ENCODE measurements at places on chromosomes 4 and X.

GRCh38 chrX:51361251-51361650 is 28.6 kb downstream of the NUDT10 start:
- DNase-seq, result no peak

GRCh38 chr4:81494031-81494431 is 22.3 kb upstream of the RASGEF1B start:
- DNase-seq, result no peak

GRCh38 chr4:150402871-150403272 is 179.1 kb upstream of the MAB21L2 start:
- DNase-seq, result no peak

GRCh38 chrX:78104447-78105176 is 564 bp downstream of the PGK1 start:
- DNase-seq, result no peak

- DNase-seq, result no peak
These were observed 101.9 kb downstream of the FBXW7 start for GRCh38 chr4:152434011-152434410.

- DNase-seq, result no peak
These were observed 203.7 kb upstream of the NWD2 start for GRCh38 chr4:37040816-37041215.

- DNase-seq, result no peak
These were observed 155.8 kb upstream of the IGFBP7 start for GRCh38 chr4:57265831-57266582.

DNA sequence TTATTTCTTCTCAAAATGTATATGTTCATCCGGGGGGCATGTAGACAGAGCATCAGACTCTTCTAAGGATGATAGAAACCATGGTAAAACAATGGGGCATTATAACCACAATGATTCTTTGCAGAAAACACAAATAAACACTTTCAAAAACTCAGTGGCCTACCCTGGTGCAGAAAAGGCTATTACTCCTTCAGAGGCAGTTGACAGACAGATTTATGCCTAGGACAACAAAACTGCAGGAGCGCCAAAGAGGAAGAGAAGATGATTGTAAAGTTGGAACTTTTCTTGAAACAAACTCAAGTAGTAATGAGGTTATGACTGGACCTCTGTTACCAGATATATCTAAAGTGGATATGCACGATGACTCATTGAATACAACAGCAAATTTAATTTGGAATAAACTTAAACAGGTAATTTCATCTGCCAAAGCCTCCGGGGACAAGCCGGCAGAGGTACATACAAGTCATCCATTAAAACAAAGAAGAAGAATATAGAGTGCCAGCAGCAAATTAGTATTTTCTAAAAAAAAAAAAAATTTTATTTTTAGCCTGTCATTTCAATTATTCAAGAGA is 1068.4 kb upstream of the INTU start:
- no peak for DNase-seq

DNA sequence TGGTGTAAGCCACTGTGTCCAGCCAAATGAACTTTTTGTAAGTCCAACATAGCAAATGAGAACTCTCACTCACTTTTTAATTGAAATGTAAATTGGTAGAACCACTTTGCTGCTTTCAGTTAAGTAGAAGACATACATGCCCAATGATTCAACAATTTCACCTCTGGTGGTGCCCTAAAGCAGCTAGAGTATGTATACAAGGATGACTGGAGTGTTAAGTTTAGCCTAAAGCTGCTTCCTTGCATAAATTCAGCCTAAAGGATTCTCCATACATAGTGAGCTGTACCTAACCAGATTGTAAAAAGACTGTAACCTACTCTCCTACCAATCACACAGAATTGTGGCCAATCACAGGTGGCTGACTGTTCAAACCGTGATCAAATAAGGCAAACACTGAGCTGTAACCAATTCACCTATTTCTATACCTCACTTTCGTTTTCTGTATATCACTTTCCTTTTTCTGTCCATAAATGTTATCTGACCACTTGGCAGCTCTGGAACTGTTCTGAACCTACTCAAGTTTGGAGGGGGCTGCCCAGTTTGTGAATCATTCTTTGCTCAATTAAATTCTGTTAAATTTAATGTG is 39.9 kb downstream of the PDS5A start:
- no peak for DNase-seq

DNA sequence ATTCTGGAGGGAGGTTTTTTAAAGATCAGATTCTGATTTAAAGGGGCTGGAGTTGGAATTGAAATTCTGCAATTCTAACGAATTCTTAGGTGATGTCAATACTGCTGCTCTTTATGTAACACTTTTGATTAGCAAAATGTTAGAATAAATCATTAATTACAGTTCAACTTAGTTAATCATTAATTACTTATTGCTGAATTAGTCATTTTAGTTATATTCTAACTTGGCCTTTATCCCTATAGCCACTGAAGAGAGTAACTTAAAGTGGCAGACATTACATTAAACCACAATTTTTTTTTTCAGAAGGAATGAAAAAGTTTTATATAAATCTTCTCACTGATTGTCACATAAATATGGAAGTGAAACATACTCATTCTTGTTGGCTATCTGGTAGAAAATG is 206.6 kb upstream of the ITM2A start:
- no peak for DNase-seq

GRCh38 chr4:81594490-81595159 is 122.9 kb upstream of the RASGEF1B start:
- no peak for DNase-seq

- DNase-seq, result no peak
These were observed 64.7 kb downstream of the C4orf46 start for GRCh38 chr4:158606969-158607368.

DNA sequence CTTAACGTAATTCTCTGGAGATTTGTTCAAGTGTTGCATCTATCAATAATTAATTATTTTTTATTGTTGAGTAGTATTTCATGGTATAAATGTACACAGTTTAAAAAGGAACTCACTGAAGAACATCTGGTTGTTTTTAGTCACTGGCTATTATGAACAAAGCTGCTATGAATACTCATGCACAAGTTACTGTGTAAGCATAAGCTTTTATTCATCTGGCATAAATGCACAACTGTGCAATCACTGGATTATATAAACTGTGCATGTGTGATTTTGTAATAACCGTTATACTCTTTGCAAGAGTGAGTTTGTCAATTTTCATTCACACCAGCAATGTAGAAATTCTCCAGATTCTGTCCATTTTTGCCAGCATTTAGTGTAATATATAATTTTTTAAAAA is 43.8 kb upstream of the UBQLN2 start:
- no peak for DNase-seq

DNA sequence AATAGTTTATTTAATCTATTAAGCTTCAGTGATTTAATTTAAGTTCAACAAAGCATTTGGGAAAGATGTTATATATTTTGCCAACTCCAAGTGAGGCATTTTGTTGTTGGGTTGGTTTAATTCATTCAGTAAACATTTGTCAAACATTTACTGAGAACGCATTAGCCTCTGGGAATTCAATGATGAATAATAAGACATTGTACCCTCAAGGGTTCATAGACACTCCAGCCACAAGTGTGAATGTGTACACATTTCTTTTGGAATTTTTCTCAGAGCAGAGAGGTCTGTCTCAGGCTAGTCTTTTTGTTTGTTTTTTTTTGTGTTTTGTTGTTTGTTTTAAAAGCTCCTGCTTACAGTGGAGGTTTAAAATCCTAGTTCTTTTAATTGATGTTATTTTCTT is 203.9 kb downstream of the SOWAHB start:
- DNase-seq, result no peak

Measured in stimulated activated CD4-positive, alpha-beta T cell treated with anti-CD3 and anti-CD28 coated beads, TNF-alpha, amount 100 ng/mL, for 24 hours (primary cell).